ENCODE measurements at places on chromosomes 6 and 20. TPM values are rescaled to one million over a fixed set of nuclear protein-coding genes. Genes with fewer than 3 reads are reported as not detected.

DNA sequence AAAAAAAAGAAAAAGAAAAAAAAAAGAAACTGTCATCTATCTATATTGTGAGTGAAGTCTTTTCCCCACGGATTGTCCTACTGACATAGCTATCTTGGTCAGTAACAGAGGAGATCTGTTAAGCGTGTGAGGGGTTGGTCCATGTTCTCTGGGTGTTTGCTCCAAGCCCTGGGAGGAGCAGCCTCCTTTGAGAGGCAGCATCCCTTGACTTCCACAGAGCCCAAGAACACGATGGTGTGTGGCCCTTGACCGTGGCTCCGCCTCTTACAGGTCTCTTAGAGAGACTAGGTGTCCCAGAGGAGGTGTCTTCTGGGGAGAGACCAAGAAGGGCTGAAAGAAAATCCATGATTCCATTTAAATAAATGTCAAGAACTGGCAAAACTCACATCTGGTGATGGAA is 60.1 kb upstream of the GTSF1L start:
- no peak overlapping the region for H3K4me3 ChIP-seq
- peaks cover 5% of the 10 kb centered on the region for H3K4me1 ChIP-seq
- no peaks in the 10 kb centered on the region for H3K36me3 ChIP-seq

The TNXB gene
- 3.3 TPM for total RNA-seq

DNA sequence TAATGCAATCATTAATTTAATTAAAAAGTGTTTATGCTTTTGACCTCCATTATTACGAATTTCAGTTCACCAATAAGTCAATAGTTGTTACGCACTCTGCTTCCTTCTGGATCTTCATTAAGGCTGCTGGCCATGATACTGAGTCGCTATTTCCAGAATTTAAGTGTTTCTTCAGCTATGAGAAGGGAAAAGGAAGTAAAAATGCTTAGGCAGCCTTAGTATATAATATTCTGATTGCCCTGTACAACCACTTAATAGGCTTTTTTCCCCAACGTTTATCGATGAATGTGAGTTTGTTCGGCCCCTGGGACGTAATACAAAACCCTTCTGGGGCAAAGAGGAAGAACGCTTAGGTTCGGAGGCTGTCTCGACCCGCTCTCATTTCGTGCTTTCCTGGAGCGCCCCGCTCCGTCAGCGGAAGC is 644 bp downstream of the OARD1 start:
- H3K4me3 ChIP-seq, result peak overlapping the region; percentile 97
- H3K27ac ChIP-seq, result peak overlapping the region; percentile 100
- H3K27me3 ChIP-seq, result peaks cover 4% of the 10 kb centered on the region
- H3K36me3 ChIP-seq, result peaks cover 58% of the 10 kb centered on the region

- no peak overlapping the region for H3K27ac ChIP-seq
- H3K4me1 ChIP-seq, result no peaks in the 10 kb centered on the region
- DNase-seq, result peak; percentile 63
- H3K36me3 ChIP-seq, result no peaks in the 10 kb centered on the region
- H3K27me3 ChIP-seq, result peaks cover 35% of the 10 kb centered on the region
Observed at GRCh38 chr20:6765469-6766058, 1.9 kb upstream of the BMP2 start.

DNA sequence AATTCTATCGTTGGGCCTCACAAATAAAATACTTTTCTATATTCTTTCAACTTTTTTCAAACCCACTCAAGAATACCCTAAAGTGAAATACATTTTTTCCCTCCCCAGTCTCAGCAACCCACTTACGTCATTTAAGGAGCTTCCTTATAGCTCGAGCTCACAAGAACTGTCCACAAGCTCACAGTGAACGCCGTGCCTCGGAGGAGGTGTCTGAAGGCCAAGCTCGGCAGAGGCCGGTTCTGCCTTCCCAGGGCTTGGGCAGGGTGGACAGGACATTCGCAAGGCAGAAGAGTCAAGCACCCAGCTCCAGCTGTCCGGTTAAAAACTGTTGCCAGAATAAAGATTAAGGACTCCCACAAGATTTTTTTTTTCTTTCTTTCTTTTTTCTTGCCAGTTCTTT is 802.3 kb downstream of the QKI start:
- H3K4me3 ChIP-seq, result no peak overlapping the region
- no peaks in the 10 kb centered on the region for H3K27me3 ChIP-seq
- no peak overlapping the region for H3K27ac ChIP-seq
- no peaks in the 10 kb centered on the region for H3K4me1 ChIP-seq
- no peaks in the 10 kb centered on the region for H3K36me3 ChIP-seq

DNA sequence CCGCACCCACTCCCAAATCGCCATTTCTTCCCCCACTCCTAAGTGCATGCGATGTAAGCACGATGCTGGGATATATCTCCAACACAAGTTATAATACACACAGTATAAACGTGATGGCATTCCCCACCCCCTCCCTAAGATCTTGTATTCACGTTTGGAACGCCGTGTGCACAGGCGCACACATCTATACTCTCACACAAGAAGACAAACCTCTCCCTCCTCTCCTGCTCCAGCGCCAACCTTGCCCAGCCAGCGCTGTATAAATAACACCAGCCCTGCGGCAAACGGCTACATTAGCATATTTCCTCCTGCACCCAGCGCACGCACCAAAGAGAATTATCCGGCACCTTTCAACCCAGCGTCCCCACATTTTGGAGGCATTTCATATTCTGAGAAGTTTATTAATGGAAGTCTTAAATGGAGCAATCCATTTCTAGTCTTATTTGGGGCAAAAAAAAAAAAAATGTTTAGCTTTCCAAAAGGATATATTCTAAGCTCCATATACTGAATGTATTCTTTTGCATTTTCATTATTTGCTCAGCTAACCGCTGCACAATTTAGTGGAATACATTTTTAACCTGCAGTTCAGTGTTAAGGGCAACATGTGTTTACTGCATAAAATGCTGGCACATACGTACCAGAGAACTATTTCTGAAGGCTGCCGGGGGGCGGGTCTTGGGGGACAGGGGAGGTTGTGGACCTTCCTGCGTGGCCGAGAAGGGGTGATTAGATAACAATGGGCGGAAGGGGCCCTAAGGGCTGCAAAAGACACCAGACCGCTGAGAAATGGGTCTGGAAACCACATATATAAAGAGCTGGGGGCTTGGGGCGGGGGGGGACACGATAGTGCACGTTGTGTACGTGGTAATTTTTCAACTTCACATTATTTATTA is 1.1 kb upstream of the SLC22A23 start:
- H3K4me1 ChIP-seq, result peaks cover 5% of the 10 kb centered on the region
- peak overlapping the region; percentile 38 for H3K27ac ChIP-seq
- peak; percentile 67 for DNase-seq
- H3K4me3 ChIP-seq, result peak overlapping the region; percentile 73
- H3K27me3 ChIP-seq, result peaks cover 43% of the 10 kb centered on the region
- peaks cover 3% of the 10 kb centered on the region for H3K36me3 ChIP-seq

GRCh38 chr6:149264629-149265028 is 52.9 kb upstream of the TAB2 start:
- DNase-seq, result peak; percentile 86
- H3K4me1 ChIP-seq, result peaks cover 43% of the 10 kb centered on the region
- peak overlapping the region; percentile 75 for H3K27ac ChIP-seq
- H3K4me3 ChIP-seq, result peak overlapping the region; percentile 58

The CAGE1 gene
- total RNA-seq, result 0.31 TPM

GRCh38 chr6:44375071-44375470 is 12.4 kb upstream of the CDC5L start:
- H3K27me3 ChIP-seq, result peaks cover 26% of the 10 kb centered on the region
- no peak overlapping the region for H3K27ac ChIP-seq
- no peak for DNase-seq
- no peak overlapping the region for H3K4me3 ChIP-seq

The TENT5A gene
- 0.90 TPM for total RNA-seq

DNA sequence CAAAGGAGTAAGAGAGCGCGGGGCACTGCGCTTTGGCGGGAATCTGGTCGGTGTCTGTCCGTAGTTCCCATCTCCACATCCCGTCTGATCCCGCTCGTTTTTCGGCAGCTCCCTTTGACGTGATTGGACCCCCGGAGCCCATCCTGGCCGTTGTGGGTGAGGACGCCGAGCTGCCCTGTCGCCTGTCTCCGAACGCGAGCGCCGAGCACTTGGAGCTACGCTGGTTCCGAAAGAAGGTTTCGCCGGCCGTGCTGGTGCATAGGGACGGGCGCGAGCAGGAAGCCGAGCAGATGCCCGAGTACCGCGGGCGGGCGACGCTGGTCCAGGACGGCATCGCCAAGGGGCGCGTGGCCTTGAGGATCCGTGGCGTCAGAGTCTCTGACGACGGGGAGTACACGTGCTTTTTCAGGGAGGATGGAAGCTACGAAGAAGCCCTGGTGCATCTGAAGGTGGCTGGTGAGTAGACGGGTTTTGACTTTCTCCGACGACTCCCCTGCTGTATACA is 1.4 kb downstream of the BTN1A1 start:
- peak; percentile 80 for DNase-seq
- H3K27me3 ChIP-seq, result peaks cover 49% of the 10 kb centered on the region
- peaks cover 1% of the 10 kb centered on the region for H3K36me3 ChIP-seq
- H3K4me1 ChIP-seq, result peaks cover 20% of the 10 kb centered on the region
- no peak overlapping the region for H3K27ac ChIP-seq

GRCh38 chr6:124193132-124193531 is 389.5 kb downstream of the NKAIN2 start:
- no peak overlapping the region for H3K4me3 ChIP-seq
- H3K27me3 ChIP-seq, result no peaks in the 10 kb centered on the region
- H3K36me3 ChIP-seq, result no peaks in the 10 kb centered on the region
- DNase-seq, result no peak

DNA sequence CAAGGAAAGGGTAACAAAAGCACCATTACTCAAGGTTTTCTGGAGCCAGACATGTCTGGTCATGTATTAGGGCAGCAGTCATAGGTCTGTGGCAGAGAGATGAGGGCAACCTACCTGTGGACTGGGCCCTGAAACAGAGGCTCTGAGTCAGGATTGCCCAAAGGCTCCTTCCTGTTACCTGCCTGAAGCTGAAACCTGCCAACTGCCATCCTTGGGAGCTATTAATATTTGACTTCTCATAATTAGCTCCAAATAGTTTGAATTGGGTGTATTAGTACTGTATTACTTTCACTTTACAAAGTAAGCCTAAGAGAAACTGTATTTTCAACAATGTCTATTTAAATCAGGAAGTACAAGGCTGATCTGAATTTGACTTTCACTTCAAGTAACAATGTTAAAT is 72.0 kb upstream of the TBX18 start:
- no peaks in the 10 kb centered on the region for H3K27me3 ChIP-seq
- H3K36me3 ChIP-seq, result no peaks in the 10 kb centered on the region
- DNase-seq, result no peak
- H3K4me1 ChIP-seq, result no peaks in the 10 kb centered on the region
- H3K4me3 ChIP-seq, result no peak overlapping the region

The THBS2 gene
- total RNA-seq, result not detected

- peak; percentile 97 for DNase-seq
- peak overlapping the region; percentile 98 for H3K27ac ChIP-seq
- no peaks in the 10 kb centered on the region for H3K27me3 ChIP-seq
- H3K36me3 ChIP-seq, result peaks cover 68% of the 10 kb centered on the region
- peak overlapping the region; percentile 91 for H3K4me3 ChIP-seq
- H3K4me1 ChIP-seq, result peaks cover 68% of the 10 kb centered on the region
Observed at GRCh38 chr6:158653577-158654354, 3.9 kb downstream of the SYTL3 start.

DNA sequence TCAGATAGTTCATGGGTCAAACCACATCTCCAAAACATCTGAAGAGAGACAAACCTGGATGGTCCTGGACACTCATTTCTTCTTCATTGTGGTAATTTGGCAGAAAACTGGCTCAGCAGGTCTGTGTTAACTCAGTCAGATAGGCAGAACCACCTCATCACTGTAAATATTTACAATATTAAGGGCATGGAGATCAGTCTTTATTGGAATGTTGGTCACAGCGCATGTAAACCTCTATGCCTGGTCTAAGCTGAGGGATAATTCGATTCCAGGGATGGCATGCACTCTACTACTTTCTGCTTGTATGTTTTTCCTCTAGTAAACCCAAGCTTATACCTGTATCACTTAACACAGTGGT is 4.0 kb upstream of the TBC1D7 start:
- H3K36me3 ChIP-seq, result no peaks in the 10 kb centered on the region
- DNase-seq, result no peak
- no peaks in the 10 kb centered on the region for H3K27me3 ChIP-seq
- H3K27ac ChIP-seq, result no peak overlapping the region
- peaks cover 32% of the 10 kb centered on the region for H3K4me1 ChIP-seq
- no peak overlapping the region for H3K4me3 ChIP-seq

DNA sequence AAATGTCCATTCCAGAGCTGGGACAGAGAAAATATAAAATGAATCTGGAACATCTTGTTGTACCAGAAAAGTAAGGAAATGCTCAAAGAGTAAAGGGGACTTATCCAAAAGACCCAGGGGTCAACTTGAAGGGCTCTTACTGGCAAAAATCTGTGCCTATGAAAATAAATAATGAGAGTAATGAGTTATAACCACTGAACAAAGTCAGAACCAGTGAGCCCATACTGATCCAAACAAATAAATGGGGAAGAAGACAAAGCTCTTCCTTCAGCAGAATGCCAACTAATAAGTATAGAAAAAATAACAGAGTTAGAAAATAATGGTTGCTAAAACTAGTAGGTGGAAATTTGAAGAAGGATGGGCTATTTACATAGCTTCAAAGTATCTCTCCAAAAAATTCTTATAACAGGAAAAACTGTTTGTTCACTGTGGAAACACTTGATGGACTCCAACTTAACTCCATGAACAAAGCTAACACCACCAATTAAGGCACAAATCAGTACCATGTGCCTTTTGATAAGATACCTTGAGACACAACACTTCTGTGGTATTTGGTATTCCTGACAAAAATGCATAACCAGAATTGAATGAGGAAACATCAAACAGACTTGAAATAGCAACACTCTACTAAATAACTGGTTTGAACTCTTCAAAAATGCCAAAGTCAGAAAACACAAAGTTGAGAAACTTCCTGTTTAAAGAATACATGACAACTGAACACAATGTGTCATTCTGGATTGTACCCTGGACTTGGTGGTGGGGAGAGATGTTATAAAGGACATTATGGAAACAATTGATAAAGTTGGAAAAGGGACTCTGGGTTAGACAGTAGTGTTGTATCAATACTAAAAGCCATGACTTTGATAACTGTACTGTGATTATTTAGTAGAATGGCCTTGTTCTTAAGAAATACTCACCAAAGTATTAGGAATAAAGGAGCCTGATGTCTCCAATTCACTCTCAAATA is 197.5 kb downstream of the ISM1 start:
- no peak for DNase-seq
- H3K4me3 ChIP-seq, result no peak overlapping the region
- H3K27ac ChIP-seq, result peak overlapping the region; percentile 5
- H3K4me1 ChIP-seq, result no peaks in the 10 kb centered on the region
- H3K36me3 ChIP-seq, result peaks cover 11% of the 10 kb centered on the region

DNA sequence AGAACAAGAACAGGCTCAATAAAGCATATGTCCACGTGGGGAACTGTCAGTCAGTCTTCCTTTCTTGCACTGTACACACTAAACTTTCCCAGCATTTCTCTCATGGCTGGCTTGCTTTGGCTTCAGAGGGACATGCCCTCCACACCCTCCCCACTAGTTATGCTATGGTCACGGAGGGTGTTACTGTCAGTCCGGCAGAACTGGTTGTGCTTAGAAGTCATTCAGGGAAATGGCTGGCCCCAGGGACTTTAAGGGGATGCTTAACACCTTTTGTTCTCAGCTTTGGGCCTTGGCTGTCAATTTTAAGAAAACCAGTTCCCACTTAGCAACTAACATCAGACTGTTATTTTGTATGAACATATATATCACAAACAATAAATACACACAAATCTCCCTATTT is 55.1 kb downstream of the ELOVL5 start:
- no peak for DNase-seq
- H3K27ac ChIP-seq, result peak overlapping the region; percentile 59
- no peak overlapping the region for H3K4me3 ChIP-seq
- H3K36me3 ChIP-seq, result peaks cover 44% of the 10 kb centered on the region
- H3K27me3 ChIP-seq, result no peaks in the 10 kb centered on the region

- no peaks in the 10 kb centered on the region for H3K27me3 ChIP-seq
- no peak for DNase-seq
- no peaks in the 10 kb centered on the region for H3K36me3 ChIP-seq
- H3K4me1 ChIP-seq, result no peaks in the 10 kb centered on the region
Observed at GRCh38 chr6:117506180-117506835, 23.8 kb downstream of the DCBLD1 start.
